ENCODE measurements at places on chromosomes 3 and 15.

- peak; percentile 75 for DNase-seq
Measured at GRCh38 chr15:41281236-41281635, 50.2 kb downstream of the CHP1 start.

- no peak for DNase-seq
Measured at GRCh38 chr3:157145606-157146322, 14.2 kb downstream of the CCNL1 start.

GRCh38 chr3:19911452-19911851 is 22.6 kb downstream of the EFHB start:
- no peak for DNase-seq

- DNase-seq: no peak
Measured at GRCh38 chr3:152402695-152403451, 134.1 kb downstream of the MBNL1 start.

GRCh38 chr15:62847900-62848489 is 194.6 kb upstream of the TPM1 start:
- no peak for DNase-seq

DNA sequence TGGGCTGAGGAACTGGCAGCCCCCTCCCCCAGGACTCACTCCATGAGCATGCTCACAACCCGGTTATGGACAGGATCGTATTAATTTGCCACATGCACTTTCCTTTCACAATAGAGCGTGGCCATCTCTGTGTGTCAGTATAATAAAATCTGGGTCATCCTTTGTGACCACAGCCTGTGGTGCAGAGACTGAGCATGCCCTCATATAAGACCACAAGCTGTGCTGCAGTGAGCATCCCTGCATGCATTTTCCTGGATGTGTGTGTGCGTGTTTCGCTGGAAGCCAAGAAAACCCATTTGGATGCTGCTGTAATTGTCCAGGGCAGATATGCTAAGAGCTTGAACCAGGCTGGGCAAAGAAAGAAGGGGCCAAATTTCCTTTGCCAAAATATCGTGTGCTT is 39.7 kb downstream of the CYP11A1 start:
- no peak for DNase-seq

DNA sequence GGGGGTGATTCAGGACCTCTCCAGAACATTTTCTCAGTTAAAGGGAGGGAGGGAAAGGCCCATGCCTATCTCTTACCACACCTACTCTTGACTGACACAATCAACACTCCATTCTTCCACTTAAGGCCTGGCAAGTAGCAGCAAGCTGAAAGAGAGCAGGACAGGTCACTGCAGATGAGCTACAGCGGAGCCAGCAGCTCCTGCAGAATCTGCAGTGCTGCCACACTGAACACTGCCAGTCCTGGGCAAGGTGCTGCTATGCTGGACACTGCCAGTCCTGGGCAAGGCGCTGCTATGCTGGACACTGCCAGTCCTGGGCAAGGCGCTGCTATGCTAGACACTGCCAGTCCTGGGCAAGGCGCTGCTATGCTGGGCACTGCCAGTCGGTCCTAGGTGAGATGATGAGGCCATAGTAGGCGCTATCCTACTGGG is 143.7 kb downstream of the MYLK start:
- no peak for DNase-seq

DNA sequence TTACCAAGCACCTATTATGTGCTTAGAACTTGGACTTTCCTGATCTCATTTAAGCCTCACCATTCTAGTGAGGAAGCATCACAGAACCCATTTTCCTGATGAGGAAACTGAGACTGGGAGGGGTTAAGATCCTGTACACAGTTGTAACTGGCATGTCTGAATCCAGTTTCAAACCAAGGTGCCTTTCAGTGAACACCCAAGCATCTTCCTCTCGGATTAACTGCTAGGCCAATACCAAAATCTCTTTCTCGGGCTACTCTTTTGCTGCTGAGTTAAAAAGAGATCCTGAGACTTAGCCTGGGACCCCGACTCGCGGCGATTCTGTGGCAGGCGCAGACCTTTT is 578 bp upstream of the CEMIP start:
- no peak for DNase-seq

DNA sequence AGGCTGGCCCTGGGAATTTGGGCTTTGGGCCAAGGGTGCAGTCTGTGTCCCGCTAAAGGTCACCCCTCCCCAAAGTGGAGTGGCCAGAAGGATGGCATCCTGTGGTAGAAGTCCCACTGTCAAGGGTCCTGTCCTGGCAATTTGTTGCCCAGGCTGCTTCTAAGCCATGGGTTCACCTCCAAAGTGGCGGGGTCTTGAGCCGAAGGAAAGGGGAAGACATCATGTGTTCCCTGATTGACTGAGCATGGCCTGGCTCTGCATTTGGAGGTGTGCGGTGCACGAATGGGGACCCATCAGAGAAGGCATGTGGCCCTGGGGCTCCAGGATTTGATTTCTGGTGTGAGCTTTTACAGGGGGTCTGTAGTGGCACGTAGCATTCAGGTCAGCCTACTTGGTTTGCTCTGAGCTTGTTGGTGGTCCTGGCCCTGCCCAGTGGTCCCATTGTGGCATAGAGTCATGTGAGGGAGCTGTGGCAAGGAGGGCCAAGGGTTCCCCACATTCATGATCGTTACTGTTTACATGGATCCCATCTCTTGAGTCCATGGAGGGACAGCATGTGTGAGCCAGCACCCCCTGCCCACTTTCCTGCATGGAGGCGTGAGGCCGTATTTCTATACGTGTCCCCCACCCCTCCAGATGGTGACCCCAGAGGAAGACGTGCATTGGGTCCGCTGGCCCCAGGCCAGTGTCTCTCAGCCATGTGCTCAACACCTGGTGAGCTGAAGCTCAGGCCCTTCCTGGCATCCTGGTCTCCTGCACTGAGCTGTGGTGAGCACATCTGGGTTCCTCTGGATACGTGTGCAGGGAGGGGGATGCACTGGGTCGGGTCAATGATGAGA is 225.1 kb downstream of the SNRPN start:
- DNase-seq: no peak

- no peak for DNase-seq
Measured at GRCh38 chr3:98259707-98260106, 4.3 kb upstream of the OR5H6 start.

DNA sequence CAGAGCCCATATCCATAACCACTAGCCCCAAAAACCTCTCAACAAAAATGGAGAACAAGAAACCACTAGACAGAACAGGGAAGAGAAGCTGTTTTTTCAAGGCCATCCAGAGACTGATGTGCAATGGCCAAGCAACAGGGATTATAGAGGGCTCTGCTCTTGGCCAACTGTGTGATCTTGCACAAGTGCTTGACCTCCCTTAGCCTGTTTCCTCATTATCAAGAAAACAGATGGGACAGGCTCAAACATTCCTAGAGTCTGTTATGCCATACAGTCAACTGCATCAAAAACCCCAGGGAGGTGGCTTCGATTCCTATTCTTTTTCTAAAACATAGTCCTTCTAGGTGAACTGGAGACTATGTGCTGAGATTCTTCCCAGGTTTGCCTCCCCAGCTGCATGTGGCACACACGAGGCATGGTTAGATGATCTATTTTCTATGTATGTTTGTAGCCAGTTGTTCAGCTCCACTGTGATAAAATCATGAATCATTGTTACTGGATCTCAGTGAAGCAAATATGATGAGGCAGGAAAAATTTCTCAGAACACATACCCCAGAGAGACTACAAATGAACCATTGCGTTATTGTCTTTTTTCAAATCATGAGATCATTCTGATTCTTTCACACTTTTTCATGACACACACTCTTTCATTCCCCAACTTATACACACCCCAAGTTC is 132.9 kb upstream of the TGFBR2 start:
- no peak for DNase-seq

GRCh38 chr3:194330579-194330978 is 20.5 kb downstream of the CPN2 start:
- DNase-seq: no peak

DNA sequence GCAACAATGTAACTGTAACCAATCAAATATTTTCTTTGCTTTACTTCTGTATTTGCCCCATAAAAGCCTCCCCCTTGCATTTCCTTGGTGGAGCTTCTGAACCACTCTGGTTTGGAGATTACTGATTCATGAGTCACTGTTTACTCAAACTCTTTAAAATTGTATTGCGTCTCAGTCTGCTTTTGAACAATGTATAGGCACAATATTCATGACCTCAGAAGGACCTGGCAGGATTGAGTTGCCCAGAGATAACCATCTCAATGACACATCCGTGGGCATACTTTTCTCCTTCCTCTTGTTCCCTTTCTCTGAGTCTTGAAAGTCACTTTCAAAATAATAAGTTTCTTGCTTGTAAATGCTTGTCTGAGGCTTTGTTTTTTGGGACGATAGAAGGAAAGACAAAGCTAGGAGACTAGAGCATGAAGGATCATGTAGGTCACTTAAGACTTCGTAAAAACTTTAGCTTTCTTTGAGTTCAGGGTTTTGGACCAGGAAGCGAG is 57.1 kb upstream of the POU1F1 start:
- DNase-seq: peak; percentile 84

DNA sequence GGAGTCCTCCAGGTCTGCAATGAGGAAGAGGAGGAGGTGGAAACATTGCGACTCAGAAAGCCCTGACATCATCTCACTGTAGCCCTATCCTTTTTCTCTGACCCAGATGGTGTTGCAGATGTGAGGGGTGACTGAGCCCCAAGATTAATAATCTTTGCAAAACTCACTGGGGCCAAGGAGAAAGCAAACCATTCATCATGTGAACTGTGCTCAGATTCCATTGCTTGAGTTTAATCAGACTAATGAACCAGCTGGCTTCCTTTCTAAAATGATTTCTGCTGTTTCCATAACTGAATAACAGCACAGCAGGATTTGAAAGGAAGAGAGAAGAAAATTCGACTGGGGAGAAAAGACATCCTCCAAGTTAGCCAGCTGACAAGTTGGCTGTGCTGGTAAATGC is 13.4 kb upstream of the DGKG start:
- DNase-seq: no peak

- DNase-seq: no peak
Measured at GRCh38 chr3:94028093-94028837, at the start of gene STX19. STX19 (minus strand) TSS chr3:94028597; CDS start chr3:94015269, 13,328 bp downstream.

DNA sequence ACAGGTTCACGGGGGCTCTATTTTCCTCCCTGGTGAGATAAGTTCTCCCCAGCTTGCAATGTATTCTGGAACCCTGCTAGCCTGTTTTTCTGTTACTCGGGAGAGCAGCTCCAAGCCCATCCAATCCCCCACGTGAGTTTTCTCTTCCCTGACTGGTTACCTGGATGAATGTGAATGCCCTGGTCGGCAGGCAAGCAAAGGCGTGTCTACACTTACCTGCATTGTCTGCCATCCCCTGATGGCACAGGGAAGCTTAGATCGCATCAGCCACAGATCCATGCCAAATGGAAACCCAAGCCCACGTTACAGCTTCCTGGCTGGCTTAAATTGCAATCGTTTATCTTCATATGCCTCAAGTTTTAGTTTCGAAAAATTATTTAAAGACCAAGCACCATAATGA is 149.9 kb downstream of the FOXP1 start:
- DNase-seq: no peak

DNA sequence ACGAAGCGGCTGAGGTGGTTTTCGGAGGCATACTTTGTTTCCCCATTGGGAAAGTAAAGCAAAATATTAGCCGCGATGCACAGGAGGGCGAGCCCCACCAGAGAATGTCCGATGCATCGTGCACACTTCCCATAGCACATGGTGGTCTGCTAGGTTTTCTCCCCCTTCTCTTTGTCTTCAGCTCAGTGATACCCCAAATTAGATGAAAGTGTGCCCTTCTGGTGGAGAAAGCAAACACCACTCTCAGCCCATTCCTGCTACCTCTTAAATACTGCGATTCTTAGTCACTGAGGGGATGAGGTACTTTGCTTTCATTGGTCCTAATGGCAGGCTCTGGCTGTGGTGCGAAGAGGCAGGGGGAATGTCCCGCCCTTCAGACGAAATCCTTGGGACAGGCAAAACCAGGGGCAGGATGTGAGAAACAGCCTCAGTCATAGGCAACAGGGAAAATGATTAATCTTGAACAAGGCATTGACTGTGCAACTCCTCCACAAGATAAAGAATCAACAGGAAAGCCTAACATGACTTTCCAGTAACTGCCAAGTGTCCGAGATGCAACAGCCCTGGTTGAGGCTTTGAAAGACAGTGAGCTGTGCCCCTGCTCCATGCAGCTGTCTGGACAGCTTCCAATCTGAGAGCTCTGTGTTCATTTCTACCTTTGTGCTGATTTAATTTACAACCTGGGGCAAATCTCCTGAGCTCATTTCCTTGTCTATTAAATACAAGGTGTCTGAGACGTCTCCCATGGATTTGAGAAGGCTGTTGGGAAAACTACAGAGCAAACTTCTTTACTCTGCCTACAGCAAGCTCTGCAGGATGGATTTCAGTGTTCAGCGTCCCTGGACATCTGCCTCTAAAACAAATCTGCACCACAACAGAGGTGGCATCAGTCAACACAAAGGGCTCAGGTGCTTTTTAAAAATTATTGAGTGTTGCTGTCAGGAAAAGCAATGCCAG is at the start of gene TM4SF1:
Gene TM4SF1, minus strand, starts transcription at position 242 of the 957 bp plus-strand sequence. Its CDS starts 102 bp downstream, at position 140.
- no peak for DNase-seq

DNA sequence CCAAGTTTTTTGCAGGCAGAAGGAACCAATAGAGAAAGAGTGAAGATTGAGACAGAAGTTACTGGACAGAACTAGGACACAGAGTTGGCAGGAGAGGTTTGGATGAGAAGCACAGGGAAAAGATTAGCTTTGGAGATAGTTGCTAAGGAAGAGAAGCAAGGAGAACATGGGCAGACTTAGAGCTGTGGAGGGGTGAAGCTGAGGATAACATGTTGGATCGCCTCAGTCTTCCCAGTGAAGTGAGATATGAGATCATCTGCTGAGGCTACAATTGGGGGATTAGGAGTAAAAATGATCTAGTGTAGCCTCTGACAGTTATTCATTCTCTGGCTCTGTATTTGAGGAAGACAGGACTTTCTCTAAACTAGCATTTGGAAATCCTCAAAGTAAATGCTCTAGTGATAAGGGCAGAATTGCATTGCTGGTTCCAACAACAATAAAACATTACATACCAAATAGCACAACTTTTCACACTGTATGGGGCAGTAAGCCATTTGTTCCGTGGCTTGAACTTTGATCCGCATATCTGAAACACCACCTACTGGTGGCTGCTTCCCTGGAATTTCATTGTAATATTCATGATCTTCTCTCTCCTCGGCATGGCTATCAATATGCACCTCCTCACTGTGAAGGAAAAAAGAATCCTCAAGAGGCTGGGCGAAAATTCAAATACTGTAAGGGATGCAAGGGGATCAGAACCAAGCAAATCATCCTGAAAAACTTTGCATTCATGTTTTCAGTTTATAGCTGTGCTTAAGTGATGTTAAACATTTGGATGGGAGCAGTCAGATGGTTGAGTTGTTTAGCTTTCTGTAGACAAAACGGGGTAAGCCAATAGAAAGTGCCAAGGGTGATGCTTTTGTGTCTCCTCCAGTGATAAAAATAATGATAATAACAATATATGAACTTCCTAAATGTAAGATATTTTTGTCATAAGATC is 22.2 kb upstream of the EID1 start:
- peak; percentile 23 for DNase-seq
